ENCODE measurements at places on chromosomes 13 and 19.

DNA sequence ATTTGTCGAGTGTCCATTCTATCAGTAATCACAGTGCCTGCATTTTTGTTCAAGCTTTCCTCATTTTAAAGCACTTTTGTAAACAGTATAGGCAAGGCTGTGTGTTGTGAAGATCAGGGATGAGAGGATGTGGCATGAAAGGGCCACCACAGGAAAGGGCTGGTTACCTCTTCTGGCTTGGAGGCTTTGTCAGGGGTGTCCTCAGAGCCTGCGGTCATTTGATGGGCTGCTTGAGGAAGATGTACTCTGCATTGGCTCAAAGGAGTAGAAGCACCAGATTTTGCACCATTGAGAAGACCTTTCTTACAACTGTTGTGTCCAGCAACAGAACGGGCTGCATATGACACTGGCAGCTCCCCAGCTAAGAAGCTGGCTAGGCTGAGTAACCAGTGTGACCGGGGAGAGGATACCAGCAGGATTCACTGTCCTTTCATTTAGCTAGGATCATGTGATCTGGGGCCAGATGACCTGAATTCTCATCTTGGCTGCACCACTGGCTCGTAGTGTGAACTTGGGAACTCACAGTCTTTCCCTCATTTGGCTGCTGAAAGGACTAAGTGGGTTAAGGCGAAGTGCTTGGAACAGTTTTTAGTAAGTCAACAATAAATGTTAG lies 380.2 kb downstream of the FGF9 start:
- peak; percentile 3 for DNase-seq

- DNase-seq, result no peak
Measured at GRCh38 chr13:44713788-44714469, 137.8 kb upstream of the TSC22D1 start.

GRCh38 chr19:40693150-40693788 lies 2.8 kb upstream of the NUMBL start:
- no peak for DNase-seq

DNA sequence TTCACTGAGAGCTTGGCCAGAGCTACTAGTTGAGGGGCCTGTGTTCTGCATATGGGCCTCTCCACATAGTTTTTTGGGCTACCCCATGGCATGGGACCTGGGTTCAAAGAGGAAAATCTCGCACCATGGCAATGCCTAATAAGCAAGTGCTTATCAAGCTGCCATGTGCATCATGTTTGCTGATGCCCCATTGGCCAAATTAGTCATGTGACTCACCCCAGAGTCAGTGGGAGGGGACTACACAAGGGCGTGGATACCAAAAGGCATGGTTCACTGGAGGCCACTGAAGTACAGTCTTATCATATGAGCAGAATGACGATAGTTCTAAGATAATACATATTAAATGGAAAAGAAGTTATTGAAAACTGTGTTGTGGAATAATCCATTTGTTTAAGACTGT lies 214.8 kb downstream of the LMO7 start:
- DNase-seq, result peak; percentile 53

GRCh38 chr13:106100171-106100919 lies 435.1 kb downstream of the EFNB2 start:
- peak; percentile 96 for DNase-seq

All from small intestine (tissue), 16 donors.